ENCODE measurements at places on chromosomes 12 and 14.

GRCh38 chr14:24399999-24400718, 1.4 kb downstream of the NYNRIN start:
- DNase-seq, result no peak

DNA sequence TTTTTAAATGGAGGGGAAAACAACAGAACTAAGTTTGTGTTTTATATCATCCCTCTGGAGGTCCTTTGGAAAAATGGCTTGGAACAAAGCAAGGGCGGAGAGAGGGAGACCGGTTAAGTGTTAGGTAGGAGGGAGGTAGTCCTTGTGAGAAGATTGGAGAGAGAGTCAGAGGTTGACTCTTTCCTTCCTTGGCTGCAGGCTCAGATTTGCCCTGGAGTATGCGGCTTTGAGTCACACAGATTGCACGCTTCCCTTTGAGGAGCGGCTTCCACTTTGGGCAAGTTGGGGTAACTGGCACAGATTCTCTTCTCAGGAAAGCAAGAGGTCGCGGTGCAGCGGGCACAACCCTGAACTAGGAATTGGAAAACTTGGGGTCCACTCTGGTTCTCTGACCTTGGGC, 9.9 kb downstream of the SOCS2 start:
- DNase-seq, result no peak

DNA sequence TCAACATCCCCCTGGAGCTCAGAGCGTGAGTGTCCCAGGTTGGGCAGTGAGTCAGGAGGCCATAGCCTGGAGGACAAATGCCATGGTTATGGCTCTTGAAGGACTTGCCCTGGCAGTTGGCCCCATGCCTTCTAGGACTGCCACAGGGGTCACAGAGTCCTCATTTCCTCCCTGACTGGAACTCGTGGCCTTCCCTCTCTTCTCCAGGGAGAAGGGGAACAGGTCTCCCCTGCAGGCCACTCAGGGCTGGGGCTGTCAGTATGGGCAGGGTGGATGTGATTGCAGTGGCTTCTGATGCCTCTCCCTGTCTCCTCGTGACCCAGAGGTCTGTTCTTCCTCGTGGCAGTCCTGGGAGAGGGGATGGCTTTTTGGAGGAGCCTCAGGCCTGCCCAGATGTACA, 70.7 kb downstream of the ADCK1 start:
- DNase-seq, result no peak

GRCh38 chr12:128944956-128945355, 91.7 kb downstream of the GLT1D1 start:
- no peak for DNase-seq

- no peak for DNase-seq
These were observed 773.1 kb upstream of the TBX3 start for GRCh38 chr12:115456946-115457689.

DNA sequence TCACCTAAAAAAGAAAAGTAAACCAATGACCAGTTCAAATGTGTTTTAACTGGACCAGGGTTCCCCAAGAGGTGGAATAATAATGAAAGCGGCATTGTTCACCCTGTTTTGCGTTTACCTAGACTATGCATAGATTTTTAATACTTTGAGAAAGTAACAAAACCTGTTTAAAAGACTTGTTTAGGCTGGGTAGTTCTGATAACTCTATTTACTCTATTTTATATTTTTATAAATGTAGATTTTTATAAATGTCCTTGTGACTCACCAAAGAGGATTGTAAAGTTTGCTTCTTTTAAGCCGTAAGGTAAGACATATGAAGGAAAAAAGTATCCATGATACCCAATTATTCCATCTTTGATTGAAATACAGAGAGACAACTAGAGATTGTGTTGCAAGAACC, 288.0 kb upstream of the NPAS3 start:
- DNase-seq, result no peak

- no peak for DNase-seq
These were observed 116.1 kb downstream of the SCARB1 start for GRCh38 chr12:124747426-124748161.

DNA sequence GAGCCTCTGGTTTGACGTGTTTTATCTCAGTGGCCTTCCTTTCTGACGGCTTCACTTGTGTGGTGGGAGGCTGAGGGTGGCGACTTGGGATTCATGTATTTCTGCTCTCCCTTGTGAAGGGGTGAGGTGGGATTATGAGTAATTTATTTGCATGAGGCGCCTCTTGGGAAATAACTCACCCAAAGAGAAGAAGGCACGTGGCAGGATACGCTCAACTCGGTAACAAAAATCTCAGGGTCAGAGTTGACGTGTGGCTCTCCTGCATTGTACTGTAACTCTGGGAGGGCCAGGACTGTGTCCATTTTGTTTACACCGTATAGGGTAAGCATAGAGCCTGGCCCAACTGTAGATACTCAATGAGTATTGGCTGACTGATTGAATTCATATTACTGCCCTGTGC, 14.6 kb upstream of the C1S start:
- no peak for DNase-seq

DNA sequence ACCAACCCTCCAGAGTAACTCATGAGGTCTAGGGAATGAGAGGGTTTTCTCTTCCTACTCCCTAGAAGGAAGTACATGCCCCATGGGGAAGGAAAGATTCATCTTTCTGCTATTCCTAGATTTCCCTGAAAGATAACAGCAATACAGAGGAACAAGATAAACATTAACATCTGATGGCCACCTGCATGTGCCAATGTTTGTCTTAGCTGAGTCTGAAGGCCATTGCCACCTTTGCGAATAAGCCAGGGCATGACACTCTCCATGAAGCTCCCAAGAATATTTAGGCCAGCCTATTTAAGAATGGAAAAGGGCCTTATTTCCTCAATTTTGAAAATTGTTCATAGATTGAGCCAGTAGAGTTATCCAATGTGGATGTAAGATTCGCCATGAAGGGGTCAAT, 26.0 kb downstream of the IGF1 start:
- no peak for DNase-seq

GRCh38 chr14:71613168-71613567, 319.1 kb upstream of the RGS6 start:
- no peak for DNase-seq

DNA sequence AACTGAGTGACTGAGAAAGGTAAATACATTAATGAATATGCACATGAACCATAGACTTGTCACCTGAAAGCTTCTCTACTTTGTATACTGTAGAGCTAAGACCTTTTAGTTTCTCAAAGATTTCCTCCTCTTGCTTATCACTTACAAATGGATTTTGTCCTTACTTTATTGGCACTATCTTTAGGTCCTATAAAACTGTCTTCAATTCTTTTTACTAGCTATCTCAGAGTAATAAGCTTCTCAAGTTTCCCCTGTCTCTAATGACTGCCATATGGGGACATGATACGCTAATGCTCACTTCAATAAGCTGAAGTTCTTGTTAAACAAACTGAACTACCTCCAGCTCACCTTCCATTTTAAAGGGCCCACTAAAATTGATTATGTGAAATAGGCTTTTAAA, 468.2 kb upstream of the CCDC196 start:
- no peak for DNase-seq

GRCh38 chr12:93667672-93668071, 9.5 kb upstream of the CRADD start:
- no peak for DNase-seq

GRCh38 chr12:5771756-5772155, 173.3 kb downstream of the ANO2 start:
- no peak for DNase-seq

- no peak for DNase-seq
These were observed 4.8 kb upstream of the NGDN start for GRCh38 chr14:23464700-23465099.

DNA sequence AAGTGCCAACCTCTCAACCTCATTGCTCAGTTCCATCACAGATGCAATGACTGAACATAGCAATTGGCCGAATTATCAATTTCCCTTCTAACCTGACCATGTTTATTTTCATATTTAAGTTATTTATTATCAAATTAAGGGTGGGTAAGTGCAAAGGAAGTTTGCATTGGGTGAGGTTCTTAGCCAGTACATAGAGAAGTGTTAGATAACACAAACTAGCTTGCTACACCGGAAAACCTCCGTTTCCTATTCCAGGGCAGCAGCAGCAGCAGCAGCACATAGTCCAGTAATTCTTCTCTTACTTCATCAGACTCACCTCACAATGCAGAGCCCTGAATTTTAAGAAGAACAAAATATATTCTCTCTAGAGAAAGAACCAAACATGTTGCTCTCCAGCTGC, 200.5 kb upstream of the OR4E1 start:
- no peak for DNase-seq

- no peak for DNase-seq
These were observed 4.4 kb downstream of the CHST11 start for GRCh38 chr12:104460973-104461698.

- DNase-seq, result no peak
These were observed 50.4 kb upstream of the RIC8B start for GRCh38 chr12:106724116-106724515.

DNA sequence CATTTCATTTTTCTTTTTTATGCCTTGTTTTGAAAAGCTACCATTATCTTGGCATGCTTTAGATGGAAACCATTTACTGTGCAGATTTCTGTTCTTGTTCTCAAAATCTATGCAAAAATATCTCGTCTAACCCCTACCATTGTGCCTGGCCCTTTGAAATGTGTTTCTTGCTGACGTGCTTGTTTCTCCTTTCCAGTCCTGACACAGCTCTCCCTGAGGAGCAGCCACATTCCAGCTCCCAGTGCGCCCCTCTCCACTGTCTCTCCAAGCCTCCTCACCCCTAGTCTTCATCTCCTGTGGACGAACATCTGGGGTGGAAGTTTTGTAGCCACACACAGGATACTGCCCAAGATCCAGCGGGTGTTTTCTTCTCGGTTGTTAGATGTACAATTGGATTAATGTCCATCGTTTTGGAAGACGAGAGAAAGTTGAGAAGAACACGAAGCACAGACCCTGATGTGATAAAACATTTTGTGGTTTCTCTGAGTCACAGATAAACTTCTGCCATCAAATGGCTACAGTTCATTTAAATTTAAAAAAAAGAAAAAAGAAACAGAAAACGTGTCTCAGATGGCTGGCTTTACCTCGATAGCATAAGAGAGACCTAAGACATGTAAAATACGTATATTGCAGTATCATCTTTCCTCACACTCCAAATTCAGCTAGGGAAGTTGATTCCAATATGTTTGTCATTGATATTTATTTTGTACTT, 21.9 kb upstream of the FGD4 start:
- DNase-seq, result no peak

- no peak for DNase-seq
These were observed 3.2 kb downstream of the SLC38A6 start for GRCh38 chr14:60984196-60984595.

DNA sequence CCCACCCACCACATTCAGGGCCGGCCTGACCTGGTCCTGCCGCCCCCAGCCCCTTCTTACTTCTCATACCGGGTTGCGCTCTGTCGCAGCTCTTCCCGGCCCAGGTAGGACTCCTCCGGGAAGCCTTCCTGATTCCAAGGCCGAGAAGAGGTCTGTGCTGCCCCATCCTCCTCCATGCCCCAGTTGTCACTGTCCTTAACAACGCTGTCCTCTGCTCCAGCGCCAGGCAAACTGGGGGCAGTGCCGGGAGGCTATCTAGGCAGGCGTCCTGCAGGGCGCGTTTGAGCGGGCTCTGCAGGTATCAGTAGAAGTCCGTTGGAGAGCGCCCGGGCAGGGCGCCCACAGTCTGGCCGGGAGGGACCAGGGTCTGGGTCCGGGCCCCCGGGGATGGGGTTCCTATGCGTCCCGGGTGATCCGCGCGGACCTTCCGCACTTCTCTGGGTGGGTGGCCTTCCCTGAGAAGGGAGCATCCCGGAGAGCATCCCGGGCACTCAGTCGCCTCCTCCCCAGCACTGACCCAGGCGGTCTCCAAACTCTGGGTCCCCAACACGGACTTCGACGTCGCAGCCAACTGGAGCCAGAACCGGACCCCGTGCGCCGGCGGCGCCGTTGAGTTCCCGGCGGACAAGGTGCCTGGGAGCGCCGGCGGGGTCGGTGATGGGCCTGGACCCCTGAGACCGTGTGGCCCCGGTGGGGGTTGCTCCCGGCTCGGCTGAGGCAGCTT, 900 bp downstream of the AMN start:
- DNase-seq, result no peak

GRCh38 chr12:112851024-112851777, 55.6 kb upstream of the OAS1 start:
- no peak for DNase-seq

DNA sequence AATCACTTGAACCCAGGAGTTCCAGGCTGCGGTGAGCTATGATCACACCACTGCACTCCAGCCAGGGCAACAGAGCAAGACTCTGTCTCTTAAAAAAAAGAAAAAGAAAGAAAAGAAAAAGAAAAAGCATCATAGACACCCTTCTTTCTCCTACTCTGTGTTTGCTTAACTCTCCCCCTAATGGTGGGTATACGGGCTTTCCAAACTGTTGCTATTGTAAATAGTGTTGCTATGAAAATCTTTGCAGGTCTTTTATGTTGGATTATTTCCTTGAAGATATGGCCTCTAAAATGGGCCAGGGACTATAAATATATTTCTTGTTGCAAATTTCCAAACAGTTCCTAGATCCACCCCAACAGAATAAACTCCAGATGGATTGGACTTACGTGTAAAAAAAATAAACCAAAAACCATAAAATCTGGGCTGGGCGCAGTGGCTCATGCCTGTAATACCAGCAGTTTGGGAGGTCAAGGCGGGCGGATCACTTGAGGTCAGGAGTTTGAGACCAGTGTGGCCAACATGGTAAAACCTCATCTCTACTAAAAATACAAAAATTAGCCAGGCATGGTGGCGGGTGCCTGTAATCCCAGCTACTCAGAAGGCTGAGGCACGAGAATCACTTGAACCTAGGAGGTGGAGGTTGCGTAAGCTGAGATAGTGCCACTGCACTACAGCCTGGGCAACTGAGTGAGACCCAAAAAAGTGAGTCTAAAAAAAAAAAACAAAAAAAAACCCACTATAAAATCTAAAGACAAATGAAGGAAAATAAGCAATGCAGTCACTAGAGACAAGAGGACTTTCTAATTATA, 25.9 kb downstream of the NFKBIA start:
- DNase-seq, result no peak

GRCh38 chr12:117408161-117408791, 46.9 kb upstream of the NOS1 start:
- no peak for DNase-seq

GRCh38 chr12:7034464-7034863, 16.2 kb upstream of the LPCAT3 start:
- DNase-seq, result no peak
